ENCODE measurements at places on chromosomes 13 and 19.

GRCh38 chr13:53703371-53704080 is 674.9 kb downstream of the OLFM4 start:
- DNase-seq = no peak

GRCh38 chr19:42634409-42635232 is 39.9 kb upstream of the CEACAM8 start:
- DNase-seq = no peak

- no peak for DNase-seq
Observed at GRCh38 chr19:28504727-28505126, 708.2 kb downstream of the UQCRFS1 start.

DNA sequence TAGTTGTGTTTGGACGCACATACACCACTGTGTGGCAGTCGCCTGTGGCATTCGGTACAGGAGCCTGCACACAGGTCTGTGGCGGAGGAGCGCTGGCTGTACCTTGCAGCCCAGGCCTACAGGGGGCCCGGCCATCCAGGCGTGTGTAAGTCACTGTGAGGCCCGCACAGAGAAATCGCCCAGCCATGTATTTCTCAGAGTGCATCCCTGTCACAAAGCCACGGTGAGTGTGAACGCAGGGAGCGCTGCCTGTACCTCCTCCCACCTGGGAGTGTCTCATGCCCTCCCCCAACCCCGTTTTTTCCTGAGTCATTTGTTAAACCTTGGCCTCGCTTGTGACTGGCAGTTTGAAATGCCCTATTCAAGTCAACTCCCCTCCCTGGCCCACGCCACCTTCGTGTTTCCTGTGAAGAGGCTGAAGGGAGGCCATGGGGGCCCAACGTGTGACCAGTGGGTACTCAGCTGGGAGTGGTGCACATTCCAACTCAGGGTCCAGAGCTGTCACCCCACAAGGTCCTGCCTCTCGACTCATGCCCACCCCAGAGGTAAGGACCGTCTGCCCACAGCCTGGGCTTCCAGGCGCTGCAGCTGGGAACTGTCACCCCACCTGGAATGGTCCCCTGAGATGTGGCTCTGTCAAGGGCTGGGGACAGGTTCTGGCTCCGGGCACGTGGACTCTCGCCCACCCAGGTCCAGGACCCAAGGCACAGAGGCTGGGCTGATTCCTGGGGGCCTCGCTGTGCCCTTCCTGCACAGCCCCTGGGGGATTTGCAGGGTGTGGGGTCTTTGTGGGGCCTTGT is 11.6 kb upstream of the RASA3 start:
- DNase-seq = no peak

DNA sequence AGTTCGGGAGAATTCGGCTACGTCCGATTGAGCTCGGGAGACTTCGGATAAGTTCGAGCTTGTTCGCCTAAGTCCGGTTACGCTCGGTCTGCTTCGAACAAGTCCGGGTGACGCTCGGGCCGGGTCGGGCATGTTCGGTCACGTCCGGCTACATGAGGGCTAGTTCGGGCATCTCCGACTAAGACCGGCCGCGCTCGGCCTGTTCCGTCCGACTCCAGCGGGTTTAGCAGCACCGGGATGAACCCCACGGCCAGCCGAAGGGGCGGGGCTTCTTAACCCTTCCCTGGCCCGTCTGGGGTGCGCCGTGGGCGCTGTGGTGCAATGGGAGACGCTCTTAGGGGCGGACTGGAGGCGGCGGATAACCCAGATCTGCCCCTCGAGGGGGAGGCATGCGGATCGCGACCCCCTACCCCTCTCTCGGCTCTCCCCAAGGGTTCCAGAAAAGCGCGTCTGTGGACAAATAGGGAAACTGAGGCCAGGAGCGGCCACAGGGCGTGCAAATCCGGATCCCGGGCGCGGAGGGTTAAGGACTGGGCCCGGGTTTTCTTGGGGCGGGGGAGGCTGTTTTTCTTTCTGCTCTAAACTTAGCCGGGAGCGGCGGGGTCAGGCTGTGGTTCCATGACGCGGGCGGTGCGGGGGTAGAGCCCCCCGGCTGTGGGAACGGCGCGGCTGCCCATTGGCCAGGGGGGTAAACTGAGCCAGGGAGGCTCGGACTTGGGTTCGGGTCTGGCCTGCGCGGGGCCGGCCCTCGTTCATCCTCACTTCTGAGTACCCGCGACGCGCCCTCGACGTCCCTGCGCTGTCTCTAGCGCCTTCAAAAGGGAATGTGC is 1.5 kb downstream of the PDE4C start:
- peak; percentile 71 for DNase-seq

GRCh38 chr13:97369261-97369893 is 64.6 kb upstream of the RAP2A start:
- no peak for DNase-seq

GRCh38 chr13:109750221-109750775 is 36.1 kb downstream of the IRS2 start:
- no peak for DNase-seq

DNA sequence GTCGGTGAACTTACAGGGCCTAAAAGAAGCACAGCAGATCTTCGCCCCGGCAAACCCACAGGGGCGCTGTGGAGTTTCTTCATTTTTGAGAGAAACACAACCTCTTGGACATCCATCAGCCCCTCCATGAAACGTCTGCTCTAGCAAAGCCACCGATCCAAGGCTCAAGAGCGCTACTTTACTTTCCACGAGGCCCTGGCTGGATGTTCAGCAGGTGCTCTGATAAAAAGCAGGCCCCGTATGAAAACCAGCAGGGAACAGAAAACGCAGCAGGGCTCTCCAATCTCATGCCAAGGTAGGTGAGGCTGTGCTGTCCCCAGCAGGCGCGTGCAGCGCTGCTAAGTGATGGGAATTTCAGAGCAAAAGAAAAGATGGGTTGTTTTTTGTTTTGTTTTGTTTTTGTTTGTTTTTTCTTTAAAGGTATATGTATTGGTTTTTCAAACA is 86.7 kb downstream of the IRS2 start:
- DNase-seq = no peak

Measured in activated naive CD8-positive, alpha-beta T cell treated with anti-CD3 and anti-CD28 coated beads, Interleukin-2, amount 50 U/mL, for 16 hours (primary cell).